ENCODE measurements at places on chromosomes 7 and 10.

GRCh38 chr10:131031346-131031745 lies 280.2 kb downstream of the TCERG1L start:
- no peak for DNase-seq

DNA sequence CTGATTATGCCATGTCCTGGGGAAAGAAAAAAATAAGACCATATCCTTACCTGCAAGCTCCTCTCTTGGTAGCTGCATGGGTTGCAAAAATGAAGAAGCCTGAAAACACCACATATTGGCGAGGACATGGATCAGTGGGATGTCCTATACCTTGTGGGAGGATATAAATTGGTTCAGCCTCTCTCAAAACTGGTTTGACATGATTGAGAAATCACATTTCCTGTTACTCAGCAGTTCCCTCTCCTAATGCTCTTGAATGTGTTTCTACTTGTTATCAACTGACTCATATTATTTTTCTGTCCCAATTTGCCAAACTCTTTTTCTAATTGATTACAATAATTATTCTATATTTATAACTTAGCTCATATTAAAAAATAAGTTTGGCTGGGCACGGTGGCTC lies 380.2 kb downstream of the EXOC4 start:
- DNase-seq: no peak

- DNase-seq: no peak
Observed at GRCh38 chr10:132881186-132881920, 61.0 kb downstream of the CFAP46 start.

- no peak for DNase-seq
Observed at GRCh38 chr7:69864822-69865221, 266.5 kb downstream of the AUTS2 start.

DNA sequence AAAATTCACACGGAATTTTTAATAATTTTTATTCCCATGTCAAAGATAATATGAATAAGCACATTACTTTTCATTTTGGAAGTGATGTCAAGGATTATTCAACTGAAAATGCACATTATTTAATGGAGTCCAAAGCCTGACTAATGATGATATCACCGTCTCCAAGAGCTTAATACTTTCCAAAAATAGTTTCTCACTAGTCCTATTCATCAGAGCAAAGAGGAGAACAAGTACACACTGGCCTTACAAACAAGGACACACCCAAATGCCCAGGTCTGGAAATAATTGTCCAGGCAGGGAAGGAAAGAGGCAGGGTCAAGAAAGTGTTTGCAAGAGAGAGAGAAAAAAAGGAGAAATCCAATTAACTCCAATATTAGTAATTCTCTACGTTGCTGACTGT lies 216.8 kb upstream of the CCDC6 start:
- DNase-seq: no peak

DNA sequence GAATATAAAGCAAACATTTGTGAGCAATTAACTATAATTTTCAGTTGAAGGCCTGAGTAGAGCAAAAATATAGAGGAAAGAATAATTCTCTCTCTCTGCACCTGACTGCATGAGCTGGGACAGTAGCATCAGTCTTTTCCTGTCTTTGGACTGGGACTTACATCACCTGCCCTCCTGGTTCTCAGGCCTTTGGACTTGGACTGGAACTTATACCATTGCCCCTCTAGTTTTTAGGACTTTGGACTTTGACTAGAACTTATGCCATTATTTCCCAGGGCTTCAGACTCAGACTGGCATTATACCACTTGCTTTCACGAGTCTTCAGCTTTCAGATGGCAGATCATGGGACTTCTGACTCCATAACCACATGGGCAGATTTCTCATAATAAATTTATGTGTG lies 81.0 kb upstream of the SLC25A13 start:
- DNase-seq: no peak

- no peak for DNase-seq
Observed at GRCh38 chr10:129743738-129744133, 220.3 kb downstream of the EBF3 start.

- no peak for DNase-seq
Observed at GRCh38 chr10:72277996-72278667, 4.4 kb downstream of the DDIT4 start.

- DNase-seq: no peak
Observed at GRCh38 chr7:45446195-45446944, 127.8 kb upstream of the ADCY1 start.

- no peak for DNase-seq
Observed at GRCh38 chr10:71558991-71559390, 160.6 kb downstream of the C10orf105 start.

DNA sequence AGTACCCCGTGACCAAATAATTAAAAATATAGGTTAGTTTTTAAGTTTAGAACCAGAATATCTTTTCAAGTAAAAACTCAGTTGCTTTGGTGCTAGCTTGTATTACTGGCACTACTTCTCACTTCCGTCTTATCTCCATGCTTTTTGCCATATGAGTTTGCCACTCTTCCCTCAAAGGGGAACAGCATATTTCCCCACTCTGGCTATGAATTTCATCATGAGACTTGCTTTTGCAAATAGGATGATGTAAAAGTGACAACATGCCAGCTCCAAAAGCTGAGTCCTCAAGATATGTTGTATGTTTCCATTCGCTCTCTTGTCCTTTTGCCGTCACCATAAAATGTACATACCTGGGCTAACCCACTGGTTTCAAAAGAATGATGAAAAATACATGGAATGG lies 178.1 kb upstream of the SEMA3A start:
- no peak for DNase-seq

- no peak for DNase-seq
Observed at GRCh38 chr7:127911968-127912511, 119.2 kb downstream of the LRRC4 start.

- DNase-seq: no peak
Observed at GRCh38 chr7:127715901-127716300, 63.9 kb downstream of the SND1 start.

GRCh38 chr10:45368181-45368580 lies 5.8 kb upstream of the ALOX5 start:
- DNase-seq: no peak

GRCh38 chr7:137146012-137146455 lies 197.5 kb downstream of the PTN start:
- no peak for DNase-seq

GRCh38 chr7:30352169-30352568 lies 67.8 kb downstream of the ZNRF2 start:
- DNase-seq: no peak

DNA sequence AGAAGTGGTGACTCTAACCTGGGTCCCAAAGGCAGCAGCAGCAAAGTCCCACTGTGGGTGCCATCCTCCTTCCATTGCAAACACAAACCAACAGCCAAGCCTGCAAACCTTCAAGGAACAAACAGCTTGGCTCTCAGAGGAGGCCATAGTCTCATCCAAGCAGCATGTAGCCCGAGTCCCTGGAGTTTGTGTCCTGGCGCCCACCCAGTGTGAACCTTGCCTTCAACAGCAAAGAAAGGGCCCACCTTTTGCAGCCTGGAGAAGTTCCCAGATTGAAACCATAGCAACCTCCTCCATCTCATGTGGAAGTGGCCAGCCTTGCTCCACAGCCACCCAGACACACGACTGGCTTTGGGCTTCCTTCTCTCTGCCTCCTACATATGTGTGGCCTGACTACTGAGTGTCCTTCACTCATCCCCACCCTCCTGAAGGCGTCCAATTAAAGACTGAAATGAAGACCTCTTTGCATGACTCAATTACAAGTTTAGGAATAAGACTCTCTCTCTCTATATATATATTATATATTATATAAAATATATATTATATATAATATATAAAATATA lies 106.1 kb downstream of the C10orf90 start:
- no peak for DNase-seq

DNA sequence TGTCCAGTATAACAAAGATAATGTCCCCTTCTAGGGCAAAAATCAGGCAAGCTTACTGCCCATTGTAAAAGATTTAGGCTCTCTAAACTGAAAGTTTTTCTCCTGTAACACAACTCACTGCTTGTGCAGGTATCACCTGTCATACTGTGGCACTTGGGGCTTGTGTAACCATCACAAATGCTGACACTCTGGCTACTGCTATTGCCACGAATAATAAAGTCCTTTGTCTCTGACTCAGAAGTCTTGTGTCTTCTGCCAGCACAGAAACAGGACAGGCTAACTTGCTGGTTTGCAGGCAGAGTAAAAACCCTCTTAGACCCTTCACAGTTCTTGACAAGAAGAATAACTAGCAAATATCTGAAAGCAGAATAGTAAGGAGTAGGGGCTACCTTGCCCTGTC lies 273.9 kb downstream of the RPS24 start:
- no peak for DNase-seq

DNA sequence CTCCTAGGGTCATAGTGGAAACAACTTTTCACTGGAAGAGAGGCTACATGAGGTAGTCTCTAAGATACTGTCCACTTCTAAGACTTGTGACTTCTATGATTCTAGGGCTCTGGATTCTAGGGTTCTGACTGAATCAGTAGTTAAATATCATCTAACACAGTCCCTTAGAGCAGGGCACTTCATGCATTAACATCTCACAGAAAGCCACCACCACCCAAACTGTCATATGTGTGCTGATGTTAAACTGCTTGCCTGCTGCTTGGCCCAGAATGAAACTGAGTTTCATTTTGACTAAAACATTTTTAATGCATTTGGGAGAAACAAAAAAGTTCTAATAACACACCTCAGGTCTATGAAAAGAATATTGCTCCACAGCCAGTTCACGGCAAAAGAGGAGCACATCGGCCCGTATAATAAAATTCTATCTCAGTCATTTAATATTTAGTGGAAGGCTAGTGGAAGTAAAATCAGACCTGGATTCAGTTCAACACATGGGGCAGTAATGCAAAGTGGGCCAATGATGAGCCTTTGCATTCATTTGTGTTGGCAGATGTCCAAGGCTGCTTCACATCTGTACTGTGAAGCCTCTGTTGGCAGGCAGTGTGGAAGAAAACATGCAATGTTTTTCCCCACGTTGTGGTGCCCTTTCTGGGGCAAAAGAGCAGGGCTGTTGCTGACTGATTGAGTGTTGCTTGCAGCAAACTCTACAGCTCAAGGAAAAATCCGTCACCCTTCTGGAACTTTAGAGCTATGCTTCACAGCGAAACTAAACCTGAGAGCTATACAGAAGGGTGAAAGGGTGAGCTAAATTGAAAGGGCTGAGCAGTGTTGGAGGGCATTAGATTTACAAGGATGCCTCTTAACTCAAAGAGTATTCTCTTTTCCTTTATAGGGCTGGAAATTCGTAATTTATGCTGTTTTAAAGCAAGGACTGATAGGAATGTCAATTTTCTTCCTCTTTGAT lies 33.5 kb upstream of the AUTS2 start:
- peak; percentile 66 for DNase-seq

DNA sequence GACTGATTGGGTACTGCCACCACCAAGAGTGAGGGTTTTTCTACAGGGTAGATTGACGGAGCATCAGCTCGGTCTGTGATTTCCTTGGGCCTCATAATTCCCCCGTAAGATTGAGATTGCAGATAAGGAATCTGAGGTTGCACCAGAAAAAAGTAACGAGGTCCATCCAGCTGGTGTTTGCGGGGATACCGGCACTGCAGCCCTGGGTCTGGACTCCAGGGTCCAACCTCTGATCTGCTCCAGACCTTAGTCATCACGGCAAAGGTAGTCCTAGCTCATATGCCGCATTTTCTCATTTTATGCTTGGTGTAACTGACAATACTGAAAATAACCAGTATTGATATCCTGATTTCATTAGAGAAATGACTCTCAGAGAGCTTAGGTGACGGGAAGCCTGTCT lies 3.9 kb downstream of the CARD11 start:
- DNase-seq: no peak

DNA sequence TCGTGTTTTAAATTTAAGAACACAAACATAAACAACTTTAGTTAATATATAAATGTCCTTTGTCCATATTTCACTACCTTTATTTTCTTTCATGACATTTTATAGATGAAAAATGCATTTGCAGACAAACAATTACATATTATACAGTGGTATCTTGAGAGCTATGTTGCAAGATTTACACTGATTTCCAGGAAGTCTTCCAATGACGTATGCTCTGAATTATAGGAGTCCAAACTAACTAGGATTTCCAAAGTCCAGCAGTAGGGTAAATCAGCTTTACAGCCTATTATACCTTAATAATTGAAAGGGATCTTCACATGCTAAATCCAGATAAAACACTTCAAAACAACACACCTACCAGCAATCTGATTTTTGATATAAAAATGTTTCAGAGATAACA lies 69.4 kb downstream of the HYCC1 start:
- DNase-seq: no peak

GRCh38 chr10:111429288-111430028 lies 352.6 kb downstream of the ADRA2A start:
- no peak for DNase-seq

DNA sequence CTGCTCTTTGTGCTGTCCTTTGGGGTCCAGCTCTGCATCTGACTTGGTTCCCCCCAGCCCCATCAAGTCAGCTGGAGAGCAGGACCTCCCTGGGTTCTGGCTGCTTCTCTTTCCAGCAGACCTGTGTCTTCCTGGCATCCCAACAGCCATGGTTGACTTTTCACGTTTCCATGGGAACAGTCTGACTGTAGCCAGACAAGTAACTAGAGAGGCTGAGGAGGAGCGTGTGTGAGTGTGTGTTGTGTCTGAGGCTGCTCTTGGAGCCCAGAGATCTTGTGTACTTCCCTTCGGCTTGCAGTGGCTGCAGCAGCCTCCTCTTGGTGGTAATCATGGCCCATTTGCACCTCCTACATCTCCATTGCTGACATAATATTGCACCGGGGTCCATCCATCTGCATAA lies 332.0 kb downstream of the RPS24 start:
- no peak for DNase-seq

GRCh38 chr10:106661133-106661766 lies 503.3 kb downstream of the SORCS1 start:
- no peak for DNase-seq

DNA sequence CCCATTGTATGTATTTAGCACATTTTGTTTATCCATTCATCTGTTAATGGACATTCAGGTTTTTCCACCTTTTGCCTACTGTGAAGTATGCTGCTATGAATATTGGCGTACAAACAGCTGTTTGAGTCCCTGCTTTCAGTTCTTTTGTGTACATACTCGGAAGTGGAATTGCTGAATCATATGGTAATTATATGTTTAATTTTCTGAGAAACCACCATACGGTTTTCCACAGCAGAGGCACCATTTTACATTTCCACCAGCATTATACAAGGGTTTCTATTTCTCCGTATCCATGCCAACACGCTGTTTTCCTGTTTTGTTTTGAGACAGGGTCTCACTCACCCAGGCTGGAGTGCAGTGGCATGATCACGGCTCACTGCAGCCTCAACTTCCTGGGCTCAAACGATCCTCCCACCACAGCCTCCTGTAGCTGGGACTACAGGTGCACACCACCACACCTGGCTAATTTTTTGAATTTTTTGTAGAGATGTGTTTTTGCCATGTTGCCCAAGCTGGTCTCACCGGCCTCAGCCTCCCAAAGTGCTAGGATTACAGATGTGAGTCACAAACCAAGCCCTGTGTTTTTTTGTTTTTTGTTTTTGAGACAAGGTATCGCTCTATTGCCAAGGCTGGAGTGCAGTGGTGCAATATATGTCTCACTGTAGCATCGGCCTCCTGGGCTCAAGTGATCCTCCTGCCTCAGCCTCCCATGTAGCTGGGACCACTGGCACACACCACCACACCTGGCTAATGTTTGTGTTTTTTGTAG lies 22.1 kb upstream of the FBXW4 start:
- DNase-seq: peak; percentile 74

Data from NCI-H526 treated with DMSO at 0.1 percent for 48 hours (cell line).